Epithelial cell of proximal tubule (primary cell): ENCODE measurements at places on chromosomes 11 and 22. TPM values are rescaled to one million over a fixed set of nuclear protein-coding genes. Genes with fewer than 3 reads are reported as not detected.

Gene C11orf42
- total RNA-seq, result not detected in 2 replicates

Gene DDTL
- total RNA-seq, result 2.1 TPM in 1 of 2 replicates, not detected in the other

Gene SLC29A2
- 6.6 and 12.3 TPM in 2 replicates for total RNA-seq

Gene WT1
- total RNA-seq, result 3.0 and 10.6 TPM in 2 replicates

Gene ZNF280A
- total RNA-seq, result not detected in 2 replicates

Gene ENTHD1
- total RNA-seq, result not detected in 2 replicates

Gene RIC3
- total RNA-seq, result 0.92 and 1.6 TPM in 2 replicates

Gene PLAAT4
- total RNA-seq, result 31.7 and 32.7 TPM in 2 replicates

Gene SLC7A4
- 0.29 and 1.8 TPM in 2 replicates for total RNA-seq

Gene MYOD1
- total RNA-seq, result not detected in 2 replicates
